Stimulated activated CD4-positive, alpha-beta T cell treated with anti-CD3 and anti-CD28 coated beads, Interleukin-2, amount 100 ng/mL, for 24 hours (primary cell): ENCODE measurements at places on chromosomes 5 and 9.

DNA sequence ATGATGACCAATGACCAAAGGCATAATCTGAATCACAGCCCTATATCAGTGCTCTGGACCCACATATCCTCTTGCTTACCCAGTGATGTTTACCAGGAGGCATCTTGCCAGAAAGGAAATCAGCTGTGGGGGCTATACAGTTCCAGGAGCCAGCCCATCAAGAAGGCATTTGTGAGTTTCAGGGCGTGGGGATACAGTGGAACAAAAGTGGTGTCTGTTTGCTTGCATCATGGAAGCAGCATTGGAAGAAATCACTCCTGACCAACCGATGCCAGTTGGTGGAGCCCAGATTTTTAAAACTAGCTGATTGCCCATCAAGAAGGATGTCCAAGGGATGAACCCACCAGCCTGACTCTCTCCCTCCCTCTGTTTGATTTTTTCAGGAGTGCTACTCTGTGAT lies 106.5 kb upstream of the EGFLAM start:
- no peak for DNase-seq

- no peak for DNase-seq
Measured at GRCh38 chr5:124755565-124755964, 9.1 kb upstream of the ZNF608 start.

DNA sequence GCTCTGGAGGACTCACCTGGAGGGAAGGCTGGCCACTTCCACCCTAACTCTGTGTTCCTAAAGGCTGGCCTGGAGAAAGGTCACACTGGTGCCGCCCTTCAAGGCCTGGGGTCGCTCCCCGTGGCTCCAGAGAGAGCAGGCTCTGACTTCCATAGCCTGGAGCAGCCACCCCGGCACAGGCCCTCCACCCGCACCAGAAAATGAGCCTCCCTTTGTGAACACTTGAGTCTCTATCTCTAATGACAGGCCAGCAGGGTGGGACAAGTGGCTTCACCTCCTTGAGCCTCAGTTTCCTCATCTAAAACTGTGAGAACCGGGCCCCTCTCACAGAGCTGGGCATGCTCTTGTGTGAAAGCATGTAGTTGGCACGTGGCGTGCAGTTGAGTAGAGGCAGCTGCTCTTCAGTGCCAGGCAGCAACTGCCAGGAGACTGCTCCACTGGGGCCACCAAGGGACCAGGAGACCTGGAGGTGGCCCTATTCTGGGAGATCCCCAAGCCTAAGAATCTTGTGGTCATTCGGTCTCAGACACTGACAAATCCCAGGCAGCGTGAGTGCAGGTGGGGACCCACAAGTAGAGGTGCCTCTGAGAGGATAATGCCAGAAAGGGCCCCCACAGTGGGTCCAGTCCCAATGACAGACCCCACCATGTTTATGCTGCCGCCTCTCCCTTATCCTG lies 56.7 kb upstream of the GARNL3 start:
- DNase-seq: no peak

DNA sequence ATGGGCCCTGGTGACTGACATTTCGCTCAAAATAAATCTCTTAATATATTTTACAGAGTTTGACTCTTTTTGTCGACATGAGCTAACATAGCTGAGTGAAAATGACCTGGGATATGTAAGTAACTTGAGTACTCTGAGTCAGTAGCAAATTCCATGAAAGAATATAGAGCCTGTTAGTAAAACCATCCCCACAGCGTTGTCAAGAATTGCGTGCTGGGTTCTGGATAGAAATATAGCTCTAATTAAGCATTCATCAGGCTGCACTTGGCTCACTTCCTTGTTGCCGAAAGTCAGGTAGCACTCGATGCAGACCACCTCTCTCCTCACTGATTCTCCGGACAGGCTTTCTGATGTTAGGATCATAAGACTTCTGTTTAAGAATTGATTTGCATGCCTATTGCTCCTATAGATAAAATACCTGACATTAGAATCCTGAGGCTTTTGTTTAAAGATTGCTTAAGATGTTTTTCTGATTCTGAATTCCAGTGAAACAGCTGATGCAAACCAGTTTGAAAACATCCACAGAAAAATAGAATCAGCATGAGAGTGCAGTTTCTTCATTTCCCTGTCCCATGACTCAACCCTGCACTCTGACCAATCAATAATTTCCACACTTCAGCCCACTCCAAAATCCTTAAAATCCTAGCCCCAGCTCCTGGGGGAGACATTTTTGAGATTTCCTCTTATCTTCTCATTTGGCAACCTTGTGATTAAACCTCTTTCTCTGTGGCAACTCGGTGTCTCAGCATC lies 310.6 kb downstream of the DIRAS2 start:
- no peak for DNase-seq

DNA sequence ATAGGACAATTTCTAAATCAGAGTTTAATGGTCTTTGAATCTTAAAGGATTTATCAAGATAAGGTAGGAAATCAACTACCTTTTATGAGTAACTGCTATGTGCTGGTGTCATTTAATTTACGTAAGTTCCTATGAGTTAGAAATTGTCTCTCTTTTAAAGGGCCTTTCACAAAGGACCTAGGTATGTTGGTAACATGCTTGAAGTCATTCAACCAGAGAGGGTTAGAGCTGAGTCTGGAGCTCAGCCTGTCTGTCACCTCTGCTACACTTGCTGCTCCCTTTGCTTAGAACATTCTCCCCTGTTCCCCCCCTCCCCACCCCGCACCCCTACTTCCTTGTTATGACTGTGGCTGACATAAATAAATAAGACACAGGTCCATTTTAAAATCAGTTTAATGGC lies 190.3 kb upstream of the SEMA6A start:
- no peak for DNase-seq

GRCh38 chr9:13718539-13718938 lies 439.0 kb upstream of the MPDZ start:
- no peak for DNase-seq

- DNase-seq: no peak
Measured at GRCh38 chr5:6601271-6601670, 31.6 kb downstream of the NSUN2 start.

DNA sequence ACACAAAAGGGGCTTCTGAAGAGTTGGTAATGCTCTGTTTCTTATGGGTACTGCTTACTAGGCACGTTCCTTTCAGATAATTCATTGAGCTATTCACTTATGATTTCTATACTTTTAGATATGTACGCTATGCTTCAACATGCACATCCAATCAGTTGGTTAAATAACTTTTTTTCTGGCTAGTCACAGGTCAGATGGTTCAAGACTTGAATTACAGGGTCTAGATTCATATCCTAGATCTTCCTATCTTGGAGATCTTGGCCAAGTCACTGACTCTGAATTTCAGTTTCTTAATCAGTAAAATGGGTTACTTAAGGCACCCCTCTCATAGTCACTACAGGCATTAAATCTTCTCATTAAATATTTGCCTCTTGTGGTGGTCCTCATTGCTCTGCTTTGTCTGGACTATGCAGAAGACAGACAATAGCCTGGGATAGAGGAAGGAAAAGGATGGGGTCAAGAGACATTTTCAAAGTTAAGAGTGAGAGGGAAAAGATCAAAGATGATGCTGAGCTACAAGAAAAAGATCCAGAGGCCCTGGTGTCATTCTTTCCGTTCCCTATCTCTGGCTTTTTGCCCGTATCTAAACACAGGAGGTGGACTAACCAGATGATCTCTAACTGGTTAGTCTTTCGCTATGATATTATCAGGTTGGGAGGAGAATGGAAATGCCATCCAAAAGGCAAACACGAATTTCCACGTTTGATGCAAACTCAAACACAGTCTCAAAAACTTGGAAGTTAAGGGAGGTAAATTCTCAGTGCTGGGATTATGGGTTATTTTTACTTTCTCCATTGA lies 1.8 kb upstream of the CCDC180 start:
- no peak for DNase-seq

- no peak for DNase-seq
Measured at GRCh38 chr9:78606001-78606379, 309.1 kb downstream of the PSAT1 start.

DNA sequence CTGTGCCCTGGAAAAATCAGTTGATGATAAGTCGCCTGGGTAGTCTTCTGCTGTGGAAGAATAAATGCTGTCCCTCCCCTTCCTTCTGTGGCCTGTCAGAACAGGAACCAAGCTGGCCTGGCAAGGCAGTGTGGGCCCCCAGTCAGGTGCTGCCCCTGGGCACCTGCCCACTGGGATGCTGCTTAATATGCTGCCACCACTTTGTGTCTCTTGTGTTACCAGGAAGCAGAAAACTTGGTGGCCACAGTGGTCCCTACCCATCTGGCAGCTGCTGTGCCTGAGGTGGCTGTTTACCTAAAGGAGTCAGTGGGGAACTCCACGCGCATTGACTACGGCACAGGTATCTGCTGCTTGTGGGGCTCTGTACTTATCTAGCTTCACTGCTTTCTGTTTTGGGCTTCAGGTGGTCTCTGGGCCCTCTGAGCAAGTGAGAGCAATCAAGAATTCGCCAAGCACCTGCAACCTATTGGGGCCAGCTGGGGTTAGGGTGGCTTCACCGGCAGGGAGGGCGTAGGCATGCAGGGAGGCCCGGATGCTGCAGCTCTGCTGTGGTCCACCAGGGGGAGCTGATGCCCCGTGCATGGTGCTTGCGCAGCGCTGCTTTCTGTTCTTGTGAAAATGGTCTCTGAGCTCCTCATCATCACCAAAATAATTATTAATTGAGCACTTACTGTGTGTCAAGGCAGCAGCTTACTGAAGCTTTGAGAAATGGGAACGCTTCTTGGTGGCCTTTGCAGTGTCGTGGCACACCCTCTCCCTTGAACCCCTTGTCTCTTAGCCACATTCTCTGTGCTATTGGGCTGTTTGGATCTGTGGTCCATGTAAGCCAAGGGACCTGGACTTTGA lies 20.3 kb downstream of the PTPA start:
- DNase-seq: peak; percentile 86

- no peak for DNase-seq
Measured at GRCh38 chr9:69546265-69546664, 125.9 kb downstream of the APBA1 start.

DNA sequence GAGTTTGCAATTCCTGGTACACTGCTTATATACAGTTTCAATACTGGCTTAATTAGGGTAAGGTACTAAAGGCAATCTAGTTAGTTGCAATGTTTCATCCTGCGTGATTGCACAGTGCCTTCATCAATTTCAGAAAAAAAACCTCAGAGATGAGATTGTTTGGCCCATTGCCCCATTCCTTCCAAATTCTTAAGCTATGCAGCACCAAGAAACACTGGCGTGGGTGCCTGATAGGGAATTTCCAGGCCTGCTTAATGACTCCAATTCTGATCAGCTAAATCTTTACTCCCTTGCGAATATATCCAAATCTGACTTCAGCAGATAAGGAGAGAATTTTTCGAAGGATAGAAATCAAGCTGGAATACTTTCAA lies 35.9 kb upstream of the GAS1 start:
- no peak for DNase-seq

- no peak for DNase-seq
Measured at GRCh38 chr9:18985996-18986395, 47.0 kb downstream of the SAXO1 start.

DNA sequence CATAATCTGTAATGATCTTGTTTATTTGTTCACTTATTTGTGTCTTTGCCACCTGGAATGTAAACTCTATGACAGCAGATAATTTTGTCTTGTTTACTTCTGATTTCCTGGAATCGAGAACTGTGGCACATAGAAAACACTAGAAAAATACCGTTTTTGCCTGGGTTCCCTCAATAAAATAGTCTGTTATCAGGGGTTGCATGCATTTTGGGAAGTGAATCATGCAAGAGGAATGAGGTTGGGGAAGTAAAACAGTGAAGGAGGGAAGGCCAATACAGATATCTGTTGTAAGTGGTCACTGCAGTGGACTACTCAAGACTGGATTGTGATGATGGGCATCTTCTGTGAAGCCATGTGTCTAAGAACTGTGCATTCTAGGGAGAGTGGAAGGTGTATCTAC lies 45.2 kb upstream of the IL6ST start:
- no peak for DNase-seq

GRCh38 chr9:121048618-121049017 lies 1.5 kb downstream of the C5 start:
- DNase-seq: no peak

DNA sequence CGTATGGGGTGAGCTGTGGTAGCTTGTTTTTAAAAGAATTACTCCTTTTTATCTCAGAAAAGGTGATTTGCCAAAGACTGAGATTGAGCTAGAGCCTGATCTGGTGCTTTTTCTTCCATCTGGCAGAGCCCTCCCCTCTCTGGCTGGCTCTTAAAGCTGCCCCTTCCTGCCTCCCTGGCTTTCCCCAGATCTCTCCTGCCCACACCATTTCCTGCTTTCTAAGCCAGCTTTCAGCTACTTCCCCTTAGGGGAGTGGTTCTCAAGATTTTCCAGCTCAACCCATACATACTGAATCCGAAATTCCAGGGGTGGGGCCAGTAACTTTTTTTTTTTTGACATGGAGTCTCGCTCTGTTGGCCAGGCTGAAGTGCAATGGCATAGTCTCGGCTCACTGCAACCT lies 4.8 kb upstream of the ACOT12 start:
- DNase-seq: no peak

DNA sequence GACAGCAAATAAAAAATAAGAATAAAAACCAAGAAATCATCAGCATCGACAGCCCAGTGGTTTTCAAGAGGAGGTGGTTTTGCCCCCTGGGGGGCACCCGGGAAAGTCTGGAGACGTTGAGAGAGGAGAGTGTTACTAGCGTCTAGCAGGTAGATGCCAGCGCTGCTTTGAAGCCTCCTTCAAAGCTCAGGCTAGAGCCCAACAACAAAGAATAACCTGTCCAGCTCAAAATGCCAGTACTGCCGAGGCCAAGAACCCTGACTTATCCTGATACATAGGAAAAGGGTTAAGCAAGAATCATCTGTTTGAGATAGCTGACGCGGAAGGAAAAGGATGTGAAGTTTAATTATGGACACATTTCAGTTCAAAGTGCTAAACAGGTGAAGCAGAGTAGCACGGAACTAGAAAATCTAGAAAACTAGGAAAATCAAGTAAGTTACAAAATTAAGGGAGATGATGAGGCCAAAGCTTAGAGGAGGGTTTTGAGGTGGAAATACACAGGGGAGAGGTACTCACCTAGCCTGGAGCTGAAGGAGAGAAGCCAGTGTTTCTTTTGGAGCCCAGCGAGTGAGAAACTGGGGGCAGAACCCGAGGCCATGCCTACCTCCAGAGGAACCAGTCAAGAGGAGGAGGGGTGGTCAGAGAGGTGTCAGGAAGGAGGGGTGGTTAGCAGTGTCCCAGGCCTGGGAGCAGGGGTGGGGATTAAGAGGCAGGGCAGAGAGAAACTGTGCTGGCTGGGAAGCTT lies 121.0 kb upstream of the RETREG1 start:
- DNase-seq: no peak

DNA sequence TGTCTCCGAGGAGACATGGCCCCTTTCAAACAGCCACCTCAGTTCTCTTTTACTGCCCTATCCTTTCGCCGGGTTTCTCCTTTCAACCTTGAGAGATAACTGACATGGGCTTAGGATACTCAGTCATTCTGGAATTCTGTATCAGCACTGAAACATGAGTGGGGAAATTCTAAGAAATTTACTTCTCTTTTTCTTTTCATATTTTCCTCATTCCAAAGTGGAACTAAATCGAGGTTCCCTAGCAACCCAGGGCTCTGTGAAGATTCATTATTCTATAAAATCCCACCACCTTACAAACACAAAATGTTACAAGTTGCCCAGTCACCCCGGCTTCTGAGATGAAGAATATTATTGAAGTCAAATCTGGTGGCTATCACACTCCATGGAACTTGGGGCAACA lies 319.2 kb downstream of the ENC1 start:
- no peak for DNase-seq

- DNase-seq: no peak
Measured at GRCh38 chr9:653421-653820, 188.1 kb upstream of the DMRT1 start.
